ENCODE measurements at places on chromosomes 6 and 20.

GRCh38 chr6:69044534-69044933 is 409.5 kb downstream of the ADGRB3 start:
- no peak for DNase-seq

DNA sequence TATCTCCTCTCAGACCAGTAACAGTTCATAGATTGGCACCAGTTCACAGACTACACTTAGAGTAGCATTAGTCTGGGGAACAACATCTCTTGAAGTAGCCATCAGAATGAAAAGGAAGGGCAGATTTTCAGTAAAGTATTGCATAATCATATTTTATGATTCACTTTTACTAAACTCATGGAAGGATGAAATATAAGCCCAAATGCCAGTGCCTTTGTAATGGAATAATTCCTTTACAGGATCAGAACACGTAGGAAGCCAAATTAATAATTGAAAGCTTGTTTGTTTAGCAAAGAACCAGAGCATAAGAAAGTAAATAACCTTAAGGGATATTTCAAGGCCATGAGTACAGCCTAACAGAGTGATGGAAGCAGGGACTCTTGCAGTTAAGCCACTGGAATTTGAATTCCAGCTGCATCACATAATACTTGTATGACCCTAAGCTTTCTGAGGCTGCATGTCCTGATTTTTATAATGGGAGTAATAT is 11.4 kb upstream of the LOC128125822 start:
- DNase-seq: no peak

DNA sequence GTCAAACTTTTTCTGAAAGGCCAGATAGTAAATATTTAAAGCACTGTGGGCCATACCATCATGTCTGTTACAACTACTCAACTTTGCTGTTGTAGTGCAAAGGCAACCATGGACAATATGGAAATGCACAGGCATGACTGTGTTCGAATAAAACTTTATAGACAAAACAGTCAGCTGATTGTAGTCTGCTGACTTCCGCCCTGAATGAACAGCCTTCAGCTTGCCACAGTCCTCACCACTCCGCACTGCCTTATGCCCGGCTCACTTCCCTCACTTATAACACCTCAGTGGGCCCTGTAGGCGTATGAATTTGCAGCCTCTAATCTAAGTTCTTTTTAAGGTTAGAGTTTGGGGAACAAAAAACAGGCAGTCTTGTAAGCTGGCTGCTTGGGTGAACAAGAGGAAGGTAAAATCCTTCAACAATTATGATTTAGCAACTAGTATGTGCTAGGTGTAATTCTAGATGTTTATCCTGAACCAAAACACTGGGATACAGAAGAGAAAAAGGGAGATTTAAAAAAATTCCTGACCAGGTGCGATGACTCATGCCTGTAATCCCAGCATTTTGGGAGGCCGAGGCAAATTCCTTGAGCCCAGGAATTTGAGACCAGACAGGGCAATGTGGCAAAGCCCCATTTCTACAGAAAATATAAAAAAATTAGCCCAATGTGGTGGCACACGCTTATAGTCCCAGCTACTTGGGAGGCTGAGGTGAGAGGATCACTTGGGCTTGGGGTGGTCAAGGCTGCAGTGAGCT is 6.8 kb upstream of the SLC2A10 start:
- DNase-seq: no peak

GRCh38 chr6:91142154-91142553 is 555.3 kb upstream of the MAP3K7 start:
- no peak for DNase-seq

GRCh38 chr20:22805219-22805618 is 220.8 kb upstream of the FOXA2 start:
- no peak for DNase-seq

GRCh38 chr20:22905658-22906057 is 129.5 kb upstream of the SSTR4 start:
- peak; percentile 12 for DNase-seq

DNA sequence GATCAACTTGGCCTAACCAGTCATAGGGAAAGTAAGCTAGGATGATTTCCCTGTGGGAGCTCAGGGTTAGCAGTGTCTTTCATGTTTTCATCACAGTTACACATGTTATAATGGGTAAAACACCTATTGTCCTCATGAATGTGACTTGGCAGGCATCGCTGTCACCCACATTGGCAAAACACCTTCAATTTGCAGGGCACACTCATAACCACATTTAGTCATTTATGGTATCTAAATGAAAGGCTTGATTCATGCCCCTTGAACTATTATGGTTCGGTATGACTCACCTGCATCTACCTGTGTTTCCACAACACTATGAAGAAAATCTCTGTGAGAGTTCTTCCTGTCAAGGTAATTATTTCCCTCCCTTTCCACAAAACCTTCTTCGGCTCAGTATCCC is 49.2 kb downstream of the FRK start:
- DNase-seq: no peak

- no peak for DNase-seq
Measured at GRCh38 chr6:116229287-116229913, 24.5 kb downstream of the TSPYL4 start.

DNA sequence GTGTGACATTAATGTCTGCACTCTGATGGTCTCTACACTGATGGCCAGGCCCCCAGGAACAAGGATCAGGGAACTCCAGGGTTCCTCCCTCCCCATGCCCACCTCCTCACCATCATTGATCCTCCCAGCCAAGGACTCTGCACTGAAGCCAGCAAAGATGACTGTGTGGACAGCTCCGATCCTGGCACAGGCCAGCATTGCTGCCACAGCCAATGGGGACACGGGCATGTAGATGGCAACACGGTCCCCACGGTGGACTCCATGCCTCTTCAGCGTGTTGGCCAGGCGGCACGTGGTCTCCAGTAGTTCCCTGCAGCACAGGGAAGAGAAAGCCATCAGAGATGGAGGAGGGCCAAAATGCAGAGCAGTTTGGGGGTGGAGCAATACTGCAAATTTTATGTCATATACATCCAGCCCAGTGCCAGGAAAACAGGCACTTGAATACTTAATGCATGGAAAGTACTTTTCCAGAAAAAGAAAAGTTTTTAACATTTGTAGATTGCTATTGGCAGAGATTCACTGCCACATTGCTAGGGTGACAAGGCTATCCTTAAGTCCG is 27.2 kb downstream of the ACSS1 start:
- DNase-seq: no peak

DNA sequence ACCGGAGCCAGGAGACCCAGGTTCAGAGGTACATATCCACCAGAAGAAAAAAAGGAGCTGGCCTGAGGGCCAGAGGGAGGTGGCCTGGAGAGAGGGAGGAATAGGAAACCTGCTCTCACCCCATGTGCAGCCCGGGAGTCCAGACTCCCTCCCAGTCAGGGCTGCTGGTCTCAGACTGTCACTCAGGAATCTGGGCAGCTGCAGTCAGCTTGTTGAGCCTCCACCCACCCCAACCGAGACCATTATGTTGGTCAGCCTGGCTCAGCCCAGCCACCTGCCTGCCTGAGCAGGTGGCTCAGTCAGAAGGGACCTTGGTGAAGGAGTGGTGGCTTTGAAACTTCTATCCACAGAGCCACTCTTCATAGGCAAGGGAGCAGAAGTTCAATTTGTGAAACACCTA is 53.3 kb upstream of the EPB41L1 start:
- no peak for DNase-seq

- DNase-seq: peak; percentile 40
Measured at GRCh38 chr20:10469599-10469998, 34.5 kb downstream of the SLX4IP start.

DNA sequence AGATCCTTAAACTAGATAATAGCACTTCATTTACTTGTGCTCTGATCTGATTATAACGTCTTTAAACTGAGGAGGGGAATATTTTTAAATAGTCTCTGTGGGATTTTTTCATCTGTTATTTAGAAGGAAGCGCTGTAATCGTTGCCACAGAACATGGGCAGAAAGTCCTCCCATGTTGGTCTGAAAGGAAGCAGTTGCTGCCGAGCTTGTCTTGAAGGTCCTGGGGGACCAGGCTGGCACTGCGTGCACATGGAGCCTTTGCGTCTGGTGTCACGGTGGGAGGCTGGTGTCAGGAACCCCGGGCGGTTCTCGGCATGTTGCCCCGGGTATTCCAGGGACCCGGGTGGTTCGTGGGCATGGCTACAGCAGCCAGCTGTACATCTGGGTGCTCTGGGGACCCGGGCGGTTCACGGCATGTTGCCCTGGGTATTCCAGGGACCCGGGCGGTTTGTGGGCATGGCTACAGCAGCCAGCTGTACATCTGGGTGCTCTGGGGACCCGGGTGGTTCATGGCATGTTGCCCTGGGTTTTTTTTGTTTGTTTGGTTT is 11.5 kb downstream of the TPD52L2 start:
- no peak for DNase-seq

GRCh38 chr6:120405947-120406346 is 928.3 kb downstream of the TBC1D32 start:
- no peak for DNase-seq

DNA sequence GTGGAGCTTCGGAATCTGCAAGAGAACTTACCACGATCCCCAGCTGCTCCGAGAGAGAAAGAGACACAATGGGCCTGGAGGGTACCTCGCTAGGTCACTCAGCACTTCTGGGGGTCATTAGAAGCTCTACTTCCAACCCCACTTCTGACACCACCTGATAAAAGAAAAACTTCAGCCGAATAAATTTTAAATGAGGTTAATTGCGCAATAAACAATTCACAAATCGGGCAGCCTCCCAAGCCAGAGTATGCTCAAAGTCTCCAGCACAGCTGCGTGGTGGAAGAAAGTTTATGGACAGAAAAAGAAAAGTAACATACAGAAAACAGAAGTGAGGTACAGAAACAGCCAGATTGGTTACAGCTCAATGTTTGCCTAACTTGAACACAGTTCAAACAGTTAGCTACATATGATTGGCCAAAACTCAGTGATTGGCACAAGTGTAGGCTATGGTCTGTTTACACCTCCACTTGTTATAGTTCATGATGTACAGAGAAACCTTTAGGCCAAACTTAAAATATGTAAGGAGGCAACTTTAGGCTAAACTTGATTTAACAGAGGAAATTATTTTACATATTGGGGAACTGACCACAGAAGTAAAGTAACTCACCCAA is 52.6 kb downstream of the COL11A2 start:
- DNase-seq: no peak

DNA sequence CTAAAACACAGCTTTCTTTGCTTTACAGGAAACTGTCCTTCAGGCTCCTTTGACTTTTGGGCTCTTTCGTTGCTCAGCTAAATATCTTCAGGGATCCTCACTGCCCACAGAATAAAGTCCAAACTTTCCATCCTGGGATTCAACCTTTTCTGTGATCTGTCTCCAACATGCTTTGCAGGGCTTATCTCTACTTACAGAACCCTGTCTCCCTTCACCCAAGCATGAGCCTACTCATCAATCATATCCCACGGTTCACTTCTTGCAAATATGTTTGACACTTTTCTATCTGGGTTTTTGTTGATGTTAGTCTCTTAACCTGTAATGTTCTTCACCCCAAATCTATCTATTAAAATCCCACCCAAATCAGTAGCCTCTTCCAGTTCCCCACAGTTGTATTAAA is 327.3 kb upstream of the RNF24 start:
- DNase-seq: no peak

- no peak for DNase-seq
Measured at GRCh38 chr6:169253337-169254238, at the start of gene THBS2. TSS of gene THBS2 (minus strand) at chr6:169253846. CDS start at chr6:169250784, 3,062 bp downstream.

GRCh38 chr6:100320686-100321085 is 144.0 kb downstream of the SIM1 start:
- DNase-seq: no peak

Data from GM13977 (cell line).